ENCODE measurements at places on chromosomes 3 and 15.
A peak's percentile ranks its signal among the peaks of the same experiment; 100 is the strongest.

GRCh38 chr15:44033894-44034293, 161.2 kb downstream of the FRMD5 start:
- DNase-seq = no peak

DNA sequence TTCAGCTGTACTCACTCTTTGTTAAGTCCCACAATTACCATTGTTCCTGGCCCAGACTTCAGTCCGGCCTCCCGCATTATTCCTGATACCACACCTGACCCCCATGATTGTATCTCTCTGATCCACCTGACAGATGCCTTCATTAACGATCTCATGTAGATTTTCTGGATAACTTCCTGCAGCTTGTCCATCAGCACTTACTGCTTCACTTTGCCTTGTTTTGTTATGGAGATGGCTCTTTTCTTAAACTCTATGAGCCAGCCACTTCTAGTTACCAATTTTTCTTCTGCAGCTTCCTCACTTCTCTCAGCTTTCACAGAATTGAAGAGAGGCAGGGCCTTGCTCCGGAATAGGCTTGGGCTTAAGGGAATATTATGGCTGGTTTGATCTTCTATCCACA, 1044.2 kb downstream of the PLOD2 start:
- no peak for DNase-seq

DNA sequence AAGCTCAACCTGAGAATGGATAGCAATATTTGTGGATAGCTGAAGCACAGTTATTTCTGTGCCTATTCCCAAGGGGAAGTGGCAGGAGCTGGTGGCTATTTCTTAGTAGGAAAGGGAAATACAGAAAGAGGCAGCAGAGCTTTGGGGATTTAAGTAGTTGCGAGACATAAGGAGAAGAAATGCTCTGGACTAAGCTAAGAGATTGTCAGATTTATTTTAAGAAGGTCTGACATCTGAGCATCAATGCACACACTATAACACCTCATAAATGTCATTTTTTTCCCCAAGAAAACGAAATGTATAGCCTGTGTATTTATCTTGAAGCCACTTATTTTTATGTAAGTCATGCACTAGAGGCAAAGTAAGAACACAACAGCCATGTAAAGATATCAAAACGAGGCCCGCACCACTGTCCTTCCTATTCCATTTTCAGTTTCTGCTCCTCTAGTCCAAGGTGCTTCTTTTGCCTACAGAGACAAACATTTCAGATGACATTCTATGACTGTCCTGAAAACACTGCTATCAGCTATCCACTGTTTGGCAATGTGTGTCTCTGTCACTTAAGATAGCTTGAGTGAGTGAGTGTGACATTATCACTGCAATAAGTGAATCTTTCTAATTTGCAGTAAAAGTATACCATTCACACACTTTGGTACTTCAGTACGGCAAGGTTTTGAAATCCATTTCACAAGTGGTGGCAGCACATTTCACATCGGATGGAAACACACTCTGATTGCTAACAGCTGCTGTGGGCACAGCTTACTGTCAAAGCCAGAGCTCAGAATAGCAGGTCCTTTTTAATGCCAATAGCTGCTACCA, 62.7 kb upstream of the ICE2 start:
- DNase-seq = no peak

GRCh38 chr3:96466441-96466840, 348.0 kb upstream of the EPHA6 start:
- no peak for DNase-seq

GRCh38 chr3:122619040-122619439, 41.6 kb downstream of the PARP15 start:
- DNase-seq = no peak

GRCh38 chr15:83249030-83249343, 35.5 kb downstream of the BNC1 start:
- no peak for DNase-seq

GRCh38 chr3:153144071-153144470, 18.0 kb upstream of the RAP2B start:
- no peak for DNase-seq

GRCh38 chr15:83848315-83849050, 194.6 kb downstream of the ADAMTSL3 start:
- no peak for DNase-seq

GRCh38 chr3:181691901-181692300, 19.8 kb upstream of the SOX2 start:
- no peak for DNase-seq

DNA sequence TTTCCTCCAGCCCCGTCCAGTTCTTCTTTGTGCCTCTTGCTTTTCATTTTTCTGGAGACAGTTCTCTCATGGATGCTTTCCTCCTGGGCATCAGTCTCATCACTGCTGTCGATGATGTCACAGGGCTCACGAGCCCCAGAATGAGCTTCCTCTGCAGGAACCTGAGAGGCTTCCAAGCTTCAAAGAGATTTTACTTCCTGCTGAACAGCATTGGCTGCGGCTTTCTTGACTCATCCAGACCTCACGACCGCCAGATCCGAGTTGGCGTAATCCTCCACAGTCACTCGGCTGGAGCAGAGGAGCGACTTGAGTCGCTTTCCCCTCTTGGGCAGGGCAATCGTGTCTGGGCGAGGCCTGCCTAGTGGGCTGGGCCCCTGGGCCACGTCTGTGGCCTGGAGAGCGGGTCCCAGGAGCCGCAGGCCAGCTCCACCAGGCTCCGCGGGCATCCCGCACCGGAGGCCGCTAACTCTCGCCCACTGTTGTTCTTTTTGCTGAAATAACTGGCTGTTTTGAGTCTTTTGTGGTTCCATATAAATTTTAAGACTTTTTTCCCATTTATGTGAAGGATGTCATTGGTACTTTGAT, 20.8 kb upstream of the FAN1 start:
- peak; percentile 58 for DNase-seq

DNA sequence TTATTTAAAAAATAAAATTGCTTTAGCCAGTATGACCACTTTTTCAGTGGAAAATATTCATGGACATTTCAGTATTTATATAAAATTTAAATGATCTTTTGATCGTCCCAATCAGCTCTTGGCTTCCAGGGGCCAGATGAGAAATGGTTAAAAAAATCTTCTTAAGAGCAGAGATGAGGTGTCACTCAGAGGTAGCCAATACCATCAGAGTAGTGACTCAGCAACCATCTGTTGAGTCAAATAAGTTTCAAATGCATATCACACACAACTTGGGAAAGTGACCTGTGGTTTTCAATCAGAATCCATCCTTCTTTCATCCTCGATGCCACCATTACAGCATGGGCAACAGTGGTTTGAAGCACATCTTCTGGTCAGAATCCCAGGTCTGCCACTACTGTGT, 958.8 kb upstream of the NR2F2 start:
- DNase-seq = no peak

GRCh38 chr15:77692614-77693013, 59.9 kb upstream of the LINGO1 start:
- no peak for DNase-seq

- DNase-seq = peak; percentile 32
These were observed 2.4 kb downstream of the LMCD1 start for GRCh38 chr3:8503871-8504610.

GRCh38 chr3:59658274-59658673, 608.4 kb upstream of the CFAP20DC start:
- no peak for DNase-seq

GRCh38 chr3:163347944-163348343, 1730.4 kb downstream of the SI start:
- no peak for DNase-seq

- DNase-seq = no peak
These were observed 60.8 kb downstream of the ITGA11 start for GRCh38 chr15:68371160-68371559.

DNA sequence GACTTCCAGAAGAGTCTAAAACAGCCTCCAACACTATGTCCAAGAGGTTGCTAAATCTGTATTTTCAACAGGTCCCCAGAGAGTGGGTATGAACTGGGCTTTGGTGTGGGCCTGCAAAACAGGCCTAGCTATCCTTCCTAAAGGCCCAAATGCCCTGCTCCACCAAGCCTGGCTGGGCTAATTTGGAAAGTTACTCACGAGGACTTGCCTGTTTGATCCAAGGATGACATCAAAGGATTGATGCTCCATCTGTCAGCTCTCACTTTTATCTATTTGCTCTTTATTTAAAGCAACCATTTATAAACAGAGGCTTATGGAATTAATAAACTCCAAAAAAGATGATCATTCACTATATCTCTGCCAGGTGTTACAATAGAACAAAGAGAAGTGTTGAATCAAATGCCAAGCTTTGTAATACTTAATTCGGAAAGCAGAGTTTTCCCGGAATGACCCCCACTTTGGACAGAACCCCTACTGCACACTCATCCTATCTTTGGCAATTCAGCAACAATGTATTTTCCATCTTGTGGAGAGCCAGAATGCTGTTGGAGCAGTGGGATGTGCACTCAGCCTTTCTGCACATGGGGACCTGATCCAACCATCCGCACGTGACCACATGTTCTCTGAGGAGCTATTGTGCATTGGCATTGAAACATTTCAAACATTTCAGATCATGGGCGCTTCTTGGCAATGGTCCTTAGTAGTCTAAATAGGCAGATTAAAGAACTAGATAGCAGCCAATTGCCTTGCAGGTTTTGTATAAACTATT, 163.3 kb upstream of the THBS1 start:
- DNase-seq = no peak

DNA sequence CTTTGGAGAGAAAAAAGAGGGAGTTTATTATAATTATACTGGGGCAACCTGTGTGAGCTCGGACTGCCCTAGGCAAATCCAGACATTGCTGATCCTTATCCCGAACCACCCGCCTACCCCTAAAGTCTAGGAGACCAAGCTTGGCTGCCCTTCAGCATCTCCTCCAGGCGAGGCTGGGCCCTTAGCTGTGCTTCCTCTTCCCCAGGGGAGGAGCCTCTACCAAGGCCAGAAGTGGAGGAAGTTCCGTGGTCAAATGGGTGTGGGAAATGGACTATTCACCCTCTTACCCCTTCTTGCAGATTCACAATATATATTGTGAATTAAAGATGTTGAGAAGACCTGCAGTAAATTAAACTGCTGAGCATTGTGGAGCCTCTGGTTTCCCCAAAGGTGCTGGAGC, 158.3 kb upstream of the HES1 start:
- no peak for DNase-seq

GRCh38 chr15:65870889-65871533, 1.7 kb downstream of the RAB11A start:
- DNase-seq = no peak

DNA sequence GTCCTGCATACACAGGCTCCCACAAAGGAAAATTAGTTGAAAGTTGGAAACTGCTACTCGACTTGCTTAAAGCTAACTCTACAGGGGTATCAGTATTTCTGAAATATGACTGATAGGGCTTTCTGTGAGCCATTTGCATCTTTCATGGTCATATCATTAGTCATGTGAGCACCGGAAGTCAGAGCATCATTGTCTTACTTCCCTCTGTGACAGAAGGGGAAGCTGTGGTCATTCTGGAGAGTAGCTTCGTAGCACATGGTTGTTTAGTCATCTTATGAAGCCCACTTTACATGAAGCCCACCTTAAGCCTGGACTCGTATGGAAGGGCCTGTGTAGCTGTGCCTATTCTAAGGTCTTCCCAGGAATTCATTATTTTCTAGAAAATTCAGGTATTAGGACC, 69.0 kb downstream of the COL6A5 start:
- no peak for DNase-seq

GRCh38 chr15:85002517-85002916, 20.9 kb downstream of the PDE8A start:
- no peak for DNase-seq

GRCh38 chr3:14471690-14472089, 68.5 kb downstream of the GRIP2 start:
- DNase-seq = no peak

DNA sequence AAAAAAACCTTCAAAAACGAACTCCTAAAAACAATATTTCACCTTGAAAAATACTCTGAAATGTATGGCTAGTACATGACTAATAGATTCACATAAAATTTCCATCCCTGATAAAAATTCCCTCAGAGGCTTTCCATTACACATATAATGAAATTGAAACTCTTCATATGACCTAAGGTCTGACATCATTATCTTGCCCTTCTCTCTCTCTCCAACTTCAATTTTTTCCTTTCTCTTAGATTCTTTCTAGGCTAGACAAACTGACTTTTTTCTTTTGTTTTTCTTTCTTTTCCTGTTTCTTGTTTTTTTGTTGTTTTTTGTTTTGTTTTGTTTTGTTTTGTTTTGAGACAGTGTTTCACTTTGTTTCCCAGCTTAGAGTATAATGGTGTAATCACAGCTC, 1220.5 kb downstream of the ROBO2 start:
- no peak for DNase-seq

DNA sequence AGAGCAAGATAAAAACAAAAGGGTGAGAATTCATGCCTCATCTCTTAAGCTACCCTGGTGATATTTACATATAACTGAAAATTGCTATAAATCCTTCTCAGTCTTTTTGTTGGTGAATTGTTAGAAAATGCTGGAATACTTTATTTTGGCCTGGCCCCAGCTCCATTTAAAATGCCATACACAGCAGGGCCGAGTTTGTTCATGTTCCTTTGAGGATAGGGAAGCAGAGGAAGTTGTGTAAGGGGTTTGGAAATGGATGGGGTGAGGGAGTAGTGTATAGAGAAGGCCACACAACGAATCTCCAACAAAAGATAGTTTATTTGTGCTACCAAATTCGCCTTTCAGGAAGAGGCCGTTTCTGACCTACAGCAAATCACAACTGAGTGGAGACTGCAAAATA, 78.6 kb upstream of the ADAMTS9 start:
- no peak for DNase-seq

- no peak for DNase-seq
These were observed 927 bp downstream of the CHDH start for GRCh38 chr3:53845103-53845880.

DNA sequence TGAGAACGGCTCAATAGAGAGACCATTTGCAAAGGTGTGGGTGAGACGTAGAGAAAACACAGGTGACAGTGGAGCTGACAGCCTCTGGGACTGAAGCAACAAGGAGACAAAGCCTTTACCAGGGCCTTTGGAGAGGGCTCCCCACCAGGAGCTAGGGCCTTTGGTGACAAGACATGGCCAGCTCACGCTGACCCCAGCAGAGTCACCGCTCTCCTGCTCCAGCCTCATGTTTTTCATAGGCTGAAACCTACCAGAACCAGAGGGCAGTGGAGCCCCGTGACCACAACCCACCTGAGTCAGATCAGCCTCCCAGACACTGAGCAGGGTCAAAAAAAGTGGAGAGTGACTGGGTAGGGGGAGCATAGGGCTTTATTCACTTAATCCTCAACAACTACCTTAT, 214.7 kb downstream of the SHQ1 start:
- peak; percentile 55 for DNase-seq

- DNase-seq = no peak
These were observed 36.0 kb upstream of the SKIL start for GRCh38 chr3:170321321-170322034.

DNA sequence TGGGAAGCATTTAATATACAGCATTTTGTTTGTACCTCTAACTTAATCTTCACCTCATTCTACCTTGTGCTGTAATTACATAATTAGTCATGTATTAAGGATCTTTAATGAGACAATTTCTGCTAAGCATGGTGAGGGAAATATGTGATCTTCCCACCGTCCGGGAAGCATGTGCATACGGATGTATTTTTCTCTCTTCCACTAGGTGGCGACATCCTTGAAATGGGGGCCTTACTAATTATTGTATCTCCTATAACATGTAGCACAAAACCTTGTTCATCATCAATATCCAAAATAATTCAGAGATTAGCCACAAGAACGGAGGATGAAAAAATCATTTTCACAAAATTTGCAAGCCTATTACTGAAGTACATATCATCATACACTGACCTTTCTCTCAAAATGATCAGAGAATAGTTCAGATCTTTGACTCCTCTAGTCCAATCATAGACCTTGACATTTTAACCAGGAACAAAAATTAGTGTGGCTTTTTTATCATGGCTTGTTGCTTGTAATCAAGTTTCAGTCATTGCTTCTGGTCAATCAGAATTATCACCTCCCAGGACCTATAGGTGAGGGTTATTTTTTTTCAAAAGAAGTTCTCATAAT, 148.9 kb upstream of the GBE1 start:
- DNase-seq = peak; percentile 3

Data from activated CD4-positive, alpha-beta T cell treated with anti-CD3 and anti-CD28 coated beads for 48 hours (primary cell).